IMR-90 (cell line): ENCODE measurements at places on chromosomes 16 and 17. TPM values are rescaled to one million over a fixed set of nuclear protein-coding genes. Genes with fewer than 3 reads are reported as not detected.

DNA sequence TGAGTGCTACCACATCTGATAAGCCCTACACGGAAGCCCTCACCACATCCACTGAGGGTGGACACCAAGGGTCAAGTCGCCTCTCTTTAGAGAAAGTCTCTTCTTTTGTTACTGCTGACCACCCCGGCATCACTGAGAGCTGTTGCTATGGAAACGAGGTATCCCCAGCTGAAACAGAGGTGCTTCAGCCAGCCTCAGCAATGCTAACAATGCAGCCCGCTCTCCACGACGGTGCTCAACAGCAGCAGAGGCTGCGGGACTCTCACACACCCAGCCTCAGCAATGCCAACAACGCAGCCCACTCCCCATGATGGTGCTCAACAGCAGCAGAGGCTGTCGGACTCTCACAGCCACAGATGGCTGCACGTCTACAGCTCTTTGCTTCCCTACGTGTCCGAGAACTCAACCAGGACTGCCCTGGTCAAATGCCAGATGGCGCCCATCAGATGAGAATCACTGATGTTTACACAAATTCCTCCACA, 41.4 kb downstream of the VPS53 start:
- peak; percentile 78 for DNase-seq

GRCh38 chr17:35947156-35947585, 3.7 kb upstream of the LYZL6 start:
- peak; percentile 21 for DNase-seq

Gene PPY
- not detected in 2 replicates for total RNA-seq

Gene CCT6B
- total RNA-seq: 0.72 and 1.7 TPM in 2 replicates

GRCh38 chr16:23408823-23409298, 44.1 kb downstream of the COG7 start:
- peak; percentile 78 for DNase-seq

Gene CCL16
- total RNA-seq: not detected in 2 replicates

- DNase-seq: no peak
These were observed 295.4 kb downstream of the TOX3 start for GRCh38 chr16:52251495-52251894.

DNA sequence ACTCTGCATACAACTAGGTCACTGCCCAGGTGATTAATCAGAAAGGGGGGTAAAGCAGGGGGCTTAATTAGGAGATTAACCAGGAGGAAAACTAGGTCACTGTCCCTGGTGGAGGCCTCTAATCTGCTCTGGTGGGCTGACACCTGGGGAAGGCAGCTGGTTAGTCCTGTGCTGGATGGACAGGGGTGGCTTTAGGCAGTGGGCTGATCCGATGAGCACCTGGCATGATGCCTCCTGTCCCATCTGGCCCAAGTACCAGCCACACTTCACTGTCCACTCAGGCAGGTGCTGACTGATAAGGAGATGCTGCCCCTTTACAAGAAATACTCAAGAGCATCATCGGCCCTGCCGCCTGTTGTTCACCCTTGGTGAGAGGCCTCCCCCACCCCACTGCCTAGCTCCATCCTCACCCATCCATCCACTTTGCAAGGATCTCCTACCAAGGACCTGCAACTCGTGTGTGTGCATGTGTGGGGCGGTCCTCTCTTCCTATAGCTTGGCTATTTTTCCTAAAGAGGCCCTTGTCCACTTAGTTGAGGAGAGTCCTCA, 13.8 kb upstream of the RCVRN start:
- DNase-seq: no peak

Gene CACNG3
- not detected in 2 replicates for total RNA-seq

GRCh38 chr16:66948837-66949225, 12.2 kb upstream of the CES3 start:
- DNase-seq: no peak

DNA sequence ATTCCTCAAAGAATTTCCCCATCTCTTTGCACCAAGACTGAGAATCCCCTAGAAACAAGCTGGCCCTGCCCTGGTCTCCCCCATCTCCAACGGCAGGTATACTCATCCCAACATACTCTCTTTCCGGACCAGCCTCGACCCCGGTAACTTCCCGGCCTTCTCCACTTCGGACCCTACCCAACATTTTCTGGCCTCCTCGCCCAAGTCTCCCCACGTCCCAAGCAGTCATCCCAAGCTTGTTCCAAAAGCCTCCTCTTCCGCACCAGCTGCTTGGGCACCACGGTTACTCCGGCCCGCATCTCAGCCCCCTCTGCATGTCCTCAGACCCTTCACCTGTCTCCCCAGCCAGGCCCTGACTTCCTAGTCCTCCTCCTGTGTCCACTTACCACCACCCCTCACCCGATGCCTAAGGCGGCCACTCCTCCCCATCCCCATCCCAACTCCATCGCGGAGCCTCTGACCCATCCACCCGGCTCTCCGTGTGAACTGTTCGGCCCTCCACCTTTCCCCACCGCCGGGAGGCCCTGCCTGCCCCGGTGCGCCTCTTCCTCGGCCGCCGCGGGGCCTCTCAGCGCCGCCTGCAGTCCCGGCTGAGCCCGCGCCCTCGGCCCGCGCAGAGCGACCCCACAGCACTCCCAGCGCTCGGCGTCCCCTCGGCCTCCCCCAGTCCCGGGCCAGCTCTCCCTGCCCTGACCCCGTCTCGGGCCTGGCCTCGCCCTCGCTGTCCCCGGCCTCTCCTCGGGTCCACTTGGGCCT, 994 bp downstream of the PITPNA start:
- no peak for DNase-seq

DNA sequence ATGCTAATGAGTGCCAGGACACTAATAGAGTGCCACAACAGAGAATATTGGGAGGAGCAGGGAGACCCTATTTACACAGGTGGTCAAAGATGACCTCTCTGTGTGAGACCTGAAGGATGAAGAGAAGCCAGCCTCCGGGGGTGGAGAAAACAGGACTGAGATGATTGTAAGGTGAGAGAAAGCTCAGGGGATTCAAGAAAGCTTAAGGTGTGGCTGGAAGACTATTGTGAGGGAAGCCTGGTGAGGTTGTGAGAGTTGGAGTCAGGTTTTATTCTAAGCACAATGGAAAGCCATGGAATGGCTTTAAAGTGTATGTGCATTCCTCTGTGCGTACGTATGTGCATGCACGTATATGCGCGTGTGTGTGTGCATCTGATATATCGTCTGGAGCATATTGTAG, 10.4 kb upstream of the MARCHF10 start:
- no peak for DNase-seq

DNA sequence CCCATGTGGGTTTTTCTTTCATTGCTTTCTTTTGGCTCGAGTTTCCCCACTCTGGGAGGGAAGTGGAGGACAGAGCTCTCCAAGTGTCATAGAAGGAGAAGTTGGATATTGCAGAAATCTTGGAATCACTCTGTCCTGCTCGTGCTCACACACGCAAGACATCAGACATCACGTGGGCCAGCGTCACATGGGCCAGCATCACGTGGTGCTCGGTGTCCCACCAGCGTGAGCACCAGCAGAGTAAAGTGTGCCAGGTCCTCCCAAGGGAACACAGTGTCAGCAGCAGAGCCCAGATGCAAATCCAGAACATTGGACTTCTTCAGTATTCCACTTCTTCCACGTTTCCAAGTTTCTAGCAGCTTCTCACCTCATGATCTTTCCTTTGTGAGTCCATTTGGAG, 327.0 kb downstream of the FOXL1 start:
- DNase-seq: no peak
